ENCODE measurements at places on chromosomes 4 and X.

DNA sequence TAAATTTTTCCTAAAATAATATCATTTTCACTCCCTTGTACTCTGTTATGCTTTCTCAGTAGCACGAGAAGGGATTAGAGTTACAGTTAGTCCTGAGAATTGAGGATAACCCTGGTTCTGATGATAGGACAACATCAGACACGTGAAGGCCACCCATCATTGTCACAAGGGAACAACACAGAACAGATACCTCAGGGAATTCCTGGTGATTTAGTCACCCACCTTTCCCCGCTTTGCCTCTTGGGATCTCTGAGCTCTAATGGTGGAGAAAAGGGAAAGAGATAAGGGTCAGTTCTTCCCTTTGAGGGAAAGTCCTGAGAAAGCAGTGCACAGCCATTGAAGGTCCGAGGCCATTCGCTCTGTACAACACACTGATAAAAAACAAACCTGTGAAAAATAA lies 112.3 kb upstream of the GALNT7 start:
- no peak for DNase-seq

- DNase-seq: no peak
Observed at GRCh38 chr4:73450398-73451004, 14.5 kb downstream of the AFP start.

- DNase-seq: no peak
Observed at GRCh38 chr4:154519214-154519613, 27.6 kb upstream of the DCHS2 start.

DNA sequence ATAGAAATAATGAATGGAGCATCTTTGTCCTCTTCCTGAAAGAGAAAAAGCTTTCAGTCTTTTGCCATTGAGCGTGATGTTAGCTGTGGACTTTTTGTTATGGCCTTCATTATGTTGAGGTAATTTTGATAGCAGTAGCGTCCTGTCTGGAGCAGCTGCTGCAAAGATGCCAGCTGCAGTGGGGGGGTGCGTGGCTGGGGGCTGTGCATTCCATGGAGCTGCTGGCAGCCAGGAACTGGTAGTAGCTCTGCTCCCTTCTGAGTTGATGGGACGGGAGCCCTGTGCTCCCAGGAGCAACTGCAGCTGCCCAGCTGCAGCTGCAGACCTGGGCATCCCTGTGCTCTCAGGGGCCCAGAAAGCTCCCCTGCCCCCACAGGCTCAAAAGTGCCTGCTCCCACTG lies 50.4 kb downstream of the CCDC160 start:
- DNase-seq: no peak

GRCh38 chr4:7074426-7074825 lies 6.6 kb upstream of the GRPEL1 start:
- DNase-seq: no peak

GRCh38 chr4:21856754-21857153 lies 91.8 kb downstream of the KCNIP4 start:
- no peak for DNase-seq

GRCh38 chrX:107454302-107454701 lies 4.8 kb downstream of the FRMPD3 start:
- no peak for DNase-seq

- no peak for DNase-seq
Observed at GRCh38 chr4:42302348-42302747, 94.9 kb upstream of the SHISA3 start.

GRCh38 chr4:152044331-152045036 lies 283.7 kb upstream of the GATB start:
- DNase-seq: no peak

- peak; percentile 61 for DNase-seq
Observed at GRCh38 chrX:12999422-12999821, 24.5 kb downstream of the TMSB4X start.

DNA sequence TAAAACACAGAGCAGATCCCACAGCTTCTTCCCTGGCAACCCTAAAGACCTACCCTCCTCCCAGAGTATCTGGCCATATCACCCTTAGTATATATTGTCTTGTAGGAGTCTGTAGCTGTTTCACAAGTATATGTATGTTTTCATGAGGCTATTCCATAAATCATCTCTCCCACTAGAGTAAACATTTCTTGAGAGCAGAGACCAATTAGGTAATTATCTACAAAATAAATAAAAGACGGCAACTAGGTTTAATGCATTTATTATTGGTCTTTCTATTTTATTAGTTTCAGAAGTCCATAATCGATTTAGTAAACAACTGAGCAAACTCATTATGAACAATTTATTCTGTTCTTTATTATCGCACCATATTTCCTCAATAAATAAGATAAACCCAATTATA lies 7.0 kb downstream of the ACOT9 start:
- no peak for DNase-seq

GRCh38 chr4:66750273-66750672 lies 795.0 kb downstream of the CENPC start:
- DNase-seq: no peak

DNA sequence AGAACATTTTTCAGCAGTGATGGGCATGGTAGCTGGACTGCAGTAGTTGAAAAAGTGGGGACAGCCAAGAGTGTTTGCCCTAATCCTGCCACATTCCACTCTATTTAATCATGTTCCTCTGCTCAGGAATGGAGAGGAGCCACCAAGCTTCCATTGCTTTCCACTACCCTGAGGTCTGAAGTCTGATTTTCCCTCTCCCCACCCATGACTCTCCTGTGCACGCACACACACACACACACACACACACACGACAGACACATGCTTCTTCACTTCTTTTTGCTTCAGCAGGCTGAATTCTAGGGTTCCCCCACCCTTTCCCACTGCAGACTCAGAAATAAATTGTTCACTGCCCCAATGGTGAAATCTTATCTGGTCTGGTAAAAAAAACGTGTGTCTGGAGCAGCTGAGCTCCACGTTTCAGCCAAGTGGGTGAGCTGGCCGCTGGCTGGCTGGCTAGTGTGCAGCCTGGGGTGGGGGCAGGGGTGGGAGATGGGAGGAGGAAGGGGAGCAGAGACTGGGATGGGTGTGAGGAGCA lies 142.7 kb upstream of the NALF2 start:
- DNase-seq: no peak

GRCh38 chrX:83022020-83022419 lies 486.1 kb upstream of the POU3F4 start:
- no peak for DNase-seq

GRCh38 chr4:83381173-83381572 lies 46.5 kb upstream of the HPSE start:
- DNase-seq: no peak

DNA sequence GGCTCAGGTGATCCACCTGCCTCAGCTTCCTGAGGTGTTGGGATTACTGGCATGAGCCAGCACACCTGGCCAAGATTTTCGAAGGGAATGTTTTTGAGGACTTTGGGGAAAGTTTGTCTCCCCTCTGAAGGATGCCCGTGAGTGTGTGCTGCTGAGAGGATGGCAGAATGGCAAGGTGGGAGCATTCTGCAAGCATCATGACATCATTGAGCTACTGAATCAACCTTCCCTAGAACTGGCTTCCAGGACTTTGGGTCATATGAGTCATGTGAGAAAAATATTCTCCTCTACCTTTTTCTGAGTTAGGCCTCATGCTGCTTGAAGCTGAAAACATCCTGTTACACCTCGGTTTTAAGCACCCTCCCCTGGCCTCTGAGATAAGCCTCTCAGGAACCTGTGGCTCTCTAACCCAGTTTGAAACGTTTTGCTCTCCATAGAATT lies 31.0 kb downstream of the TMEM131L start:
- peak; percentile 54 for DNase-seq

GRCh38 chr4:100113732-100114131 lies 76.5 kb downstream of the DDIT4L start:
- no peak for DNase-seq

DNA sequence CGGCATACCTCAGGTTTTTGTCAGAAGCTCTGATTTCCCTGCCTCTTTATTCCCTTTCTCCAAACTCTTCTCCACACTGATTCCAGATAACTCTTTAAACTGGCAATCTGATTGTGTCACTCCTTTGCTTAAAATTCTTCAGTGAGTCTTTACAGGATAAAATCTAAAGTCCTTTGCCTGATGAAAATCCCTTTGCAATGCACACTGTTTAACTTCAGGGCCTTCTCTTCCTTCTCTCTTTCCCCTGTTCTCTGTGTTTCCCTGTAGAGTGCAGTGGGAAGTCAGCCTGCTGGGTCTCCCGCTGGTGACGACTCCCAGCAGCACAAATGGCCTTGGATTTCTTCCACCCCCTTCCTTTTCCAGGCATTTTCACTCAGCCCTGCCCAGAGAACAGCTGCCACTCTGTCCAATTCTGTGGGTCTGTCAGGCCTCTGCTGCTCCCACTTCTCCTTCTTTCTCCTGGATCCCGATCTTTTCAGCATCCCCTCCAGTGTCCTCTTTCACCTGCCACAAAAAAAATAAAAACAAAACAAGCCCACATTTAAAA lies 189.9 kb upstream of the NWD2 start:
- no peak for DNase-seq

DNA sequence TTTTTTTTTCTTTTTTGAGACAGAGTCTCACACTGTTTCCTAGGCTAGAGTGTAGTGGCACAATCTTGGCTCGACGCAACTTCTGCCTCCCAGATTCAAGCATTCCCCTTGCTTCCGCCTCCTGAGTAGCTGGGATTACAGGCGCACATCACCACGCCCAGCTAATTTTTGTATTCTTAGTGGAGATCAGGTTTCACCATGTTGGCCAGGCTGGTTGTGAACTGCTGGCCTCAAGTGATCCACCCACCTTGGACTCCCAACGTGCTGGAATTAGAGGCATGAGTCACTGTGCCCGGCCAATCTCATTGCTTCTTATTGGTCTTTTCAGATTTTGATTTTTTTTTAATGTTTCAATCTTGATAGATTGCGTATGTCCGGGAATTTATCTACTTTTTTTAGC lies 124.4 kb downstream of the NBDY start:
- no peak for DNase-seq

DNA sequence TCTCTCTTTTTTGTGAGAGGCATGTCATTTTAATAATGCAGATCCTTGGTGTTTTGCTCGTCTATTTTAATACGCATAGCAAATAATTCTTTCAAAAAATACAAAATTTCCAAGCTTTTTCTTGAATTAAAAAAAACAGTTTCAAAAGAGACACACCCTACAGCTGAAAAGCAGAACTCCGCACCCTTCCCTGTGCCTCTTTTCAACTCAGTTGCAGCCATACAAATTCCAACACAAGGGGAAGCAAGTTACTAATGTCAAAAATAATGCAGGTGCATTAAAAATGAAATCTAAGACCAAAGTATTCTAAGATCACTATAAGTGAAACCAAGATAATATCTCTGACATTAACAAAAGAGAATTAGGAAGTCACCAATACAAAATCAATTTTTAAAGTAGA lies 66.6 kb downstream of the NR3C2 start:
- DNase-seq: no peak
